ENCODE measurements at places on chromosomes 7 and 10.

DNA sequence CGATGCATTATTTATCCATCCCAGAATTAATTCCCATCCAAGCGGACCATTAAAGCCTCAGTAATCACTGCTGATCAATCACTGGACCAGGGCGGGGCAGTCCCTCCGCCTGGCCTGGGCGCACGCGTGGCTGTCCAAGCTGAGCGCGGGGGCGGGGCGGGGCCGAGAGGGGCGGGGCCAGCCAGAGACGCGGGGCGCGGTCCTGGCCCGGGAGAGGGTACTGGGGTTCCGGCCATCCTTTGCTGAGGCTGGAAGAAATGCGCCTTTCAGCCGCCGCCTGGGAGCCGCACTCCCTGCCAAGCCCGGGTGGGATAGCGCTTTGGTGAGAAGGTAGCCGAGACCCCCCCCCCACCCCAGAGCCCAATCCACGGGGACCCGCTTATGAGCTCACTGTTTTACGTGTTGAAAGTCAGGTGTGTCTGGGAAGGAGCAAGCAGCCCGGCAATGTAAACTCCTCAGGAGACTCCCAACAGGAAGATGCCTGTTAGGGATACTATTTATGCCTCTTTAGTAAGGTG is at the start of gene ARHGAP22:
TSS of gene ARHGAP22 (minus strand) at position 83 of the 518 bp plus-strand sequence. CDS start 277 bp downstream, outside the sequence.
- no peak for DNase-seq

GRCh38 chr7:5396542-5396941 is 27.1 kb downstream of the TNRC18 start:
- DNase-seq = peak; percentile 82

- DNase-seq = no peak
Measured at GRCh38 chr10:90051053-90051452, 349.7 kb downstream of the KIF20B start.

GRCh38 chr10:103781329-103782061 is 73.9 kb downstream of the SH3PXD2A start:
- no peak for DNase-seq

DNA sequence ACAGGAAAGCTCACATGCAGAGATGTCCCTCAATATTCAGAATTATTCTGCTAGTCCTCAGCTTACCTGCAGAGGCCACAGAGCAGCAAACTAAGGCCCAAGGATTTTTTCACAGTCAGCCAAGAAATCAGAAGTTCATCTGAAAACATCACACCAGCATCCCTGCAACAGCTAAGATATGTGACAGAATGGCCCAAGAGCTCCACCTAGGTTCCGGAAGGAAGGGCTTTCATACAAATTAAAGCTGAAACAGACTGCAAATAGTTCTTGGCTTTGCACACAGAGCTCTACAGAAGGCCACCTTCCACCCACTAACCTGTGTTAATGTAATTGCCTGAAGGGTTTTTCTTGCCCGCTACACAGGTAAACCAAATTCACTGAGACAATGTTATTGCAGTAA is 438.8 kb upstream of the C7orf33 start:
- DNase-seq = no peak

- DNase-seq = no peak
Measured at GRCh38 chr10:77857272-77857671, 69.3 kb downstream of the DLG5 start.

All from activated CD8-positive, alpha-beta memory T cell treated with anti-CD3 and anti-CD28 coated beads for 24 hours (primary cell).